ENCODE measurements at places on chromosomes 7 and 10. TPM values are rescaled to one million over a fixed set of nuclear protein-coding genes. Genes with fewer than 3 reads are reported as not detected.

The OPN1SW gene
- not detected for total RNA-seq

The RTKN2 gene
- total RNA-seq = 6.0 TPM

The DCLRE1C gene
- total RNA-seq = 10.5 TPM

DNA sequence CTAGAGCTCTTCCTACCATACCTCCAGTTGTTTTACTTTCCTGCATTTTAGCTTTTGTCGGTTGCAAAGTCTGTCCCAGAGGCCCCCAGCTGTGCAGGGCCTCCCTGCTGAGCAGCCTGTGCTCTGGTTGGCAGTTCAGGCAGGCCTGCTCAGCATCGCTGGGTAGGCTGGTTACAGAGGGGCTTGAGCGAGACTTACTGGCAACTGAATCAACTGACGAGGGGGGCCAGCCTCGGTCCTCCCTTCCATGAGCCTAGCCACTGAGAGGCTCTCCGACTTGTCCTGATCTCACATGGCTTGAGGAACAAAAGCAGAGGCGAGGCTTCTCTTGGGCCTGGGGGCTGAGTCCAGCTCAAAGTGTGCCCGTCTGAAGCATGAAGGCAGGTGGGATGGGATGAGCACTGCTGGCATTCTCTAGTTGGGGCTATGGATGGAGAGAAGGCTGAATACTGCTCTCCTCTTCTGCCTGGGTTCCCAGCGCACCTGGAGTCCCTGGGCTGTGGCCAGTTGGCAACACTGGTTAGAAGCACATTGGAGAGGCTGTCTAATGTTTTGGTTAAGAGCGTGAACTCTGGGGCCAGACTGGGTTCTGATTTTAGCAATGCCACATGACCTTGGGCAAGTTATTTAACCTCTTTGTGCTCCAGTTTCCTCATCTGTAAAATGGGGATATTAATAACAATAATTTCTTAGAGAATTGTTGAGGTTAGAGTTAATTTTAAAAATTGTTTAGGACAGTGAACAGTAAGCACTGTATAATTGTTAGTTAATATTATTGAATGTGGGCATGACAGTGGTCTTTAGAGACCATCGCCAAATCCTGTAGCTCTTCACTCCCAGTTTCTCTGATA, 6.9 kb upstream of the SFRP5 start:
- no peak for DNase-seq

DNA sequence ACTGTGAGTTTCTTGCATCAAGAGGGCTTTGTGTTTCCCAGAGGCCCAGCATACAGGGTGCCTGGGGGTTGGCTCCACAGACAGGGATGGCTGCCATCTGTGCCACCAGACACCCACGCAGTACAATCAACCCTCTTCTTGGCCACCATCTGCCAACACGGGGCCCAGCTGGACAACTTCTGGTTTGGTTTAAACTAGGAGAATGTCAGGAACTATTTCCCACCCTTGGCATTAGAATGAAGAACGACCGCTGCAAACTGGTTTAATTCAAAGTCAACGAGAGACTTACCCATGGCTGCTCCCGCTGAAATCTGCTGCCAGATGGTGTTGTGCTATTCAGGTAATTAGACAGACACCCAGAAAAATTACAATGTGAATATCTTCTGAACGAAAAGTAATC, 27.8 kb downstream of the NMT2 start:
- DNase-seq = no peak

DNA sequence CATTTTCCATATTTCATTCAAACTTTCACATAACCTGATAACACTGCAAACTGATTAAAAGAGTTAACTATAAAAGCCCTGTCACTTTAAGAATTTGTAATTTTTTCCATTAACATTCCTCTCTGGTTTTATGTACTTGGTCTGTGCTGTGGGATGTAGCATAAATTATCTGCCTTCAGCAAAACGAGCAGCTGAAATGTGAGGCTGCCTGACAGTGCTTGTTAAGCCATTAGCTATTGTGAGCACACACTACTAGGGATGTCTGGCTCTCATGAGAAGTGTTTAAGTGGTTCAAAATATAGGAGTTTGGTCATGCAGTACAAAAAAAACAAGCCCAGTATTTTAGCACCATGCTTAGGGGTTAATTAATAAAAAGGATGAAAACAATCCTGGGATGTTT, 63.0 kb downstream of the HOXA1 start:
- DNase-seq = no peak

DNA sequence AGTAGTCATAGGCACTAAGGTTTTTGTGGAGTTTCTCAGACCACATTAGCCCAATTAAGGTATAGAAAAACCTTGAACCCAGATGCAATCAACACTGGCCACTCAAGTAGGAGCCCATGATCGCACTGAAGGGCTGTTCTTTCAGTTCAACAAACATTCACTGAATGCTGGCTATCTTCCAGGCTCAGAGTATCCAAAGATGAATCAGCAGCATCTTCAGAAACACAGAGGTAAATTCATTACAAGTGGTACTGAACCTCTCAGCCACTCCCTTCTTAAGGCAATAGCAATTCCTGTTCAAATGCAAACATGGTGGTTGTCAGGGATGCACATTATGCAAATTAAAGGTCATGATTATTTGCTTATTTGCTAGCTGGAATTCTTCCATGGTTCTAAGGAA, 17.1 kb downstream of the KCNK18 start:
- no peak for DNase-seq

GRCh38 chr10:72297805-72298591, 24.3 kb downstream of the DDIT4 start:
- DNase-seq = peak; percentile 89

DNA sequence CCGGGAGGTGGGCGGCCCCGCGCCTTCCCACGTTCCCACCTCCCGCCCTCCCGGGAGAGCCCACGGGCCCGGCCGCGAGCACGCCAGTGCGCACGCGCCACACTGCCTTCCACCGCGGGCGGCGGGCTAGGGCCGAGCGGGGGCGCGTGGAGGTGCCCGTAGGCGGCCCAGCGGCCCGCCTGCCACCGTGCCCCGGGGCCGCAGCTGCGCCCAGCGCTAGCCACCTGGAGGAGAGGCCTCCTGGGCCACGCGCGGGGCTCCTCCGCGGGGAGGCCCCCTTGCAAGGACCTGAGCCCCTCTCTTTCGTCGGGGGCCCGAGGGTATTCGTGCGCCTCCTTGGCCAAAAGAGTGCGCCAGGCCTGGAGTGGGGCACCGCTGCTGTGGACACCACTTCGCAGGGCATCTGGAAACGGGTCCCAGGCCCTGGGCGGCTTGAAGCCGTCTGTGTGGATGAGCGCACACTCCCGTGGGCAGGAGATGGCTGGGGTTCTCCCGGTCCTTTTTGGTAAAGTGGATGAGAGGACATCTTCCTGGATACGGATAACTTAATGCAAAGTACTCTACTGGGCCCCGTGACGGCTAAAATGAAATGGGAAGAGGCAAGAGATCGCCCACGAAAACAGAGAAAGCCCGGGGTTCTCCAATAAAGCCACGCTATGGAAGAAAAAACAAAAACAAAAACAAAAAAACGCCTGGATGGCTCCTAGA, 9.0 kb upstream of the EBF3 start:
- DNase-seq = no peak

DNA sequence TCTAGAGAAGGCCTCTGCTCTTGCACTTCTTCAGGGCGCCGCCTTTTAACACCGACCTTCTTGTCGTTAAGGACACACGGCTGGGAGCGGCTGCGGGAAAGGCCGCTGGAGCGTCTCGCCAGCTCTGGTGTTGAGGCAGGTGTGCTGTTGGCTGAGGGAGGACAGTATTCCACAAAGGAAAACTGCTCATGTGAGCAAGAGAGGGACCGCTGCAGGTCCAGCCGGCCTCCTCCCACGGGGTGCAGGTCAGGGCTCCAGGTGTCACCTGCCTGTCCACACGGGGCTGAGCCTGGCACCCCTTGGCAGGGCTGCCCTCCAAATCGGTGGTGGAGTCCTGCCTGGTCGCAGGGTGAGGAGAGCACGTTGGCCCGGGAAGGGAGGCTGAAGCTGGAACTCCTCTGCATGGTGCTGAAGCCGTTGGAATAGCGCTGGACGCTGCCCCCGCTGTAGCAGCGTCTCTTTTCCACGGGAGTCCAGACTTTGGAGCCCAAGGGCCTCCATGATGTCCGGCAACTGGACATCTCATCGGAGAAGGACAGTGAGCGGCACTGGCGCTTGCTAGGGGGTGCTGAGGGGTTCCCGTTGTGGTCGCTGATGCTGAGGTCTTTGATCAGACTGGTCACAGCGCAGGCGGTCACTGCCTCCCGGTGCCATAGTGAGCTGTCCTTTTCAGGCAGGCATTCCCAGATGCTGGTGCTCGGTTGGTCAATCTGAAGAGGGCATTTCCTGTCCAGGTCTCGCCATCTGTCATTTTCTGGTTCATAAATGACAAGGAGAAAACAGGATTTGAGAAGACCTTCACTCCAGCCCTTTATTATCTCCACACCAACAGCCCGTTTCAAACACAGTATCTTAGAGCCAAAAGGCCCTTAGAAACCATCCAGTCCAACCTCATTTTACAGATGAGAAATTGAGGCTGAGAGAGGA, 62.3 kb downstream of the FAM53B start:
- no peak for DNase-seq

- DNase-seq = no peak
These were observed 130.0 kb upstream of the TMEM72 start for GRCh38 chr10:44781131-44781530.

GRCh38 chr7:34982371-34983019, 54.8 kb downstream of the DPY19L1 start:
- DNase-seq = no peak

- DNase-seq = no peak
These were observed at the start of gene FAM180A for GRCh38 chr7:135748770-135749169. Gene FAM180A, minus strand, starts transcription at chr7:135748813. Its CDS starts 233 bp downstream, at chr7:135748580.

GRCh38 chr7:132709971-132710567, 133.8 kb upstream of the PLXNA4 start:
- DNase-seq = no peak

GRCh38 chr10:101894266-101894665, 50.7 kb upstream of the KCNIP2 start:
- DNase-seq = no peak
